Fibroblast of mammary gland (primary cell): ENCODE measurements at places on chromosomes 2 and 18.

DNA sequence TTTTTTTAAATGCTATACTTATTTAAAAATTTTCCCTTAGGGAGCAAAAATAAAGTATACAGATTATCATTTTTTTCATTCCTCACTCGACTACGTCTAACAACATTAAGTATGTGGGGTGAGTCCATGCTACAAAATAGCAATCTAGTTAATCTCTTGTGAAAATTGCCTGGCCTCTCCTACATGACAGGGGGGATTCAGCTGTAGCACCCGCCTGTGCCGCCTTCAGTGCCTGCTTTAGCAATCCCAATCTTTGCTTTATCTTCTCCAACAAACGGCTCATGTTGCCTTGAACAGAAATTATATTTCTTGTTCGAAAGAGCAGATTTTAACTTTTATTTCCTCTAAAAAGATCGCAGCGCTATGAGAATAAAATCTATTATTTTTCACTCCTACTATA, 2.4 kb upstream of the SOX11 start:
- DNase-seq = no peak

- DNase-seq = no peak
Measured at GRCh38 chr18:74377776-74378175, 62.1 kb downstream of the C18orf63 start.

DNA sequence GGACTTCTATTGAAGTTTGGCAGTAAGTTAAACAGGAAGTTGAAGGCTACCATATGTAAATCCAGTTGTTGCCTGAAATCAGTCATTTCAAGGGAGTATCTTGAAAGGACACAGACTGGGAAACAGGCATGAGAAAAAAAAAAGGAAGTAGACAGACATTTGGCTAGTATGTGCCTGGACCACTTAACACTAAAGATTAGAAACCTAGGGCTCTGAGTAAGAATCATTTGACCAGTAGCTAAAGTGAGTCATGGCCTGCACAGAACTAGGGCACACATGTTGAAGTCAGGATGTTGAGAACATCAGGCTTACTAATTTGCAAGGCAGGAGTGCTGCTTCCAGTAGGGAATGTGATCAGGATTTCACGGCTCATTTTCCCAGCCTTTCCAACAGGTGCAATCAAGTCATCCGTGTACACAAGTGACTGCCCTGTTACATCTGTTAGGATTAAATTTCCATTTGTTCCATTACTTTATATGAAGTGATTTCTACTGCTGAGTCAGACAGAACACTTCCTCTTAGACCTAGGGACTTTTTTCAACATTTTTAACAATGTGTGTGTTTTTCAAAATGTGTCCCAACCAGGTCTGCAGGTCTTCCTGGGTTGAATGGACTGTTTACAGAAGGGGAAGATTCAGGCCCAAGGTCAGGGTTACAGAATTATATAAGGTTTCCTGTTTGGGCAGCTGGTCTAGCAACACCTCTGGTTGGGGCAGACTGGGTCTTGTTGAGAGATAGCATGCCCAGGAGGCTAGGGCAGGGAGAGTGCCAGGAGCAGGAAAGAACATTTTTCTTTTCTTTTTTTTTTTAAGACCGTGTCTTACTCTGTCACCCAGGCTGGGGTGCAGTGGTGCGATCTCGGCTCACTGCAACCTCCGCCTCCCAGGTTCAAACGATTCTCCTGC, 145.6 kb downstream of the TGIF1 start:
- peak; percentile 99 for DNase-seq

DNA sequence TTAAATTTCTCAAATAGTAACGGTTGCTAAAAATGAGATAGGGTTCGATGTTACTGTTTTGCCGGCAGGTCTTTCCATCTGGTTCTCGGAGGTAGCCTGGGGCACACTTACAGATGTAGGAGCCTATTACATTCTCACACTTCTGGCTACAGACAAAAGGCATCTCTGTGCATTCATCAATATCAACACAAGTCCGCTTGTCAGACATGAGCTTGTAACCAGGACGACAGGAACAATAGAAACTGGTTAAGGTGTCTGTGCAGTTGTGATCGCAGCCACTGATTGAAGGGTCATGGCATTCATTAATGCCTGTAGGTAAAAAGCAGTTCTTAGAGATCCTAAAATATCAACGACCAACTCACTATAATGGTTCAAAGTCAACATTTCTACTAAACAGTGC, 116.3 kb downstream of the DHRS9 start:
- no peak for DNase-seq

DNA sequence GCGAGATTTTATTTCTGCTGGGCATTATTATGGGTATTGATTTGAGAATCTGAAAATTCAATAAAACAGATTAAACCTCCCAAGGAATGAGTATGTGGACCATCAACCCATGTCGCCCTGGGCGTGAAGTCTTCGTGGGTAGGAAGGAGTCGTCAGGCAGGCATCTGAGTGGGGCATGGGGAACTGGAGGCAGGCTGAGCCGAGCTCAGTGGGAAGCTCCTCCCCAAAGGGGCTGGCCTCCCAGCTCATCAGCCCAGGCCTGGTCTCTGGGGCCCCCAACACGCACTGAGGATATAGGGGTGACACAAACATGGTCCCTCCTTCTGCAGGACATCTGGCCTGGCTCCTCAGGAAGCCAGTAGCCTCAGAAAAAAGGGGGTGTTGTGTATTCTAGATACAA, 265.2 kb downstream of the TFCP2L1 start:
- DNase-seq = no peak

DNA sequence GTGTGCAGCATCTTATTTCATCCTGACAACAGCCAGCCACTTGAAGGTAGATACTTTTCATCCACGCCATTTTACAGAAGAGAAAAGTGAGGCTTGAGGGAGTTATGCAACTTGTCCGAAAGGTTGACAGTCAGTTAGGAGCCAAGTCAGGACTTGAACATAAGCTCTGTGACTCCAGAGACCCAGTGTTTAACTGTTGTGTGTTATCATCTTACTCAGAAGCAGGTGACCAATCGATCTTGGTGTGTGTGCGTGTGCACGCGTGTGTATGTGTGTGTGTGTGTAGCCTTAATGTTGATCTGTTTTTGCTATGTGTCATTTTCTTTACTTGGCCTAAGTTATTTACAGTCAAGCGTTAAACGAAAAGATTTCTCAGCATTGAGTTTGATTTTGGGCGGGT, 22.0 kb downstream of the DRC1 start:
- DNase-seq = no peak

DNA sequence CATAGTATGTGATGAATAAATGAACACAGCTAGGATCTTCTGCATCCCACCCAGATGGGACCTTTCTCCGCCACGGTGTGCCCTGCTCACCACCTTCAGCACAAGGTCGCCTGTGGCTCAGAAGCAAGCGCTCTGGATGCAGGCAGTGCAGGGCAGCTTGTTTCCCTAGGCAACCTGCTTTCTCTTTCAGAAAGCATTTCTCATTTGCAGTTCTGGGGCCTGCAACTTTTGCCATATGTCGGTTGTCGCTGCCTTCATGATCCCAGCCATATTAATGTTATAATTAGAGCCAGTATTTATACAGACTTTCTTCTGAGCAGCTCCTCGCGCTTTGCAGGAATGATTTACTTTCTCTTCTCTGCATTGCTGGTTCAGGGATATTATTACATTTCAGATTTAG, 692.8 kb downstream of the RNF144A start:
- no peak for DNase-seq

DNA sequence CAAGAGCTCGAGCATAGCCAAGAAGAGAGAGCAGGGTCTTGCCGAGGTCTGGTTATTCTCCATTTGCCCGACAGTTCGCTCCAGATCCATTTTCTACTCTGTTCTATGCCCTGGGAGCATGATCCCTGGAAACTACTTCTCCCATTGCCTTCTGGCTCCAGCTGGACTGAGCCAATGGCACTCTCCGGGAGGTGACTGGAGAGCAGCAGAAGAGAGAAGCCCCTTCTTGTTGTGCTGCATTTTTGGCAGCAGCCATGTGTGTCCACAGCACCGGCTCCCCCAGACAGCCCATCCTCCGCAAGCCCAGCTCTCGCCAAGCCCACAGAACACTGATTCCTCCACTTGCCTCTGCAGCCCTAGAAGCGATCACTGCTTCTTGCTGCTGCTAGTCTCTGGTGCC, 345.5 kb downstream of the TNS1 start:
- no peak for DNase-seq

DNA sequence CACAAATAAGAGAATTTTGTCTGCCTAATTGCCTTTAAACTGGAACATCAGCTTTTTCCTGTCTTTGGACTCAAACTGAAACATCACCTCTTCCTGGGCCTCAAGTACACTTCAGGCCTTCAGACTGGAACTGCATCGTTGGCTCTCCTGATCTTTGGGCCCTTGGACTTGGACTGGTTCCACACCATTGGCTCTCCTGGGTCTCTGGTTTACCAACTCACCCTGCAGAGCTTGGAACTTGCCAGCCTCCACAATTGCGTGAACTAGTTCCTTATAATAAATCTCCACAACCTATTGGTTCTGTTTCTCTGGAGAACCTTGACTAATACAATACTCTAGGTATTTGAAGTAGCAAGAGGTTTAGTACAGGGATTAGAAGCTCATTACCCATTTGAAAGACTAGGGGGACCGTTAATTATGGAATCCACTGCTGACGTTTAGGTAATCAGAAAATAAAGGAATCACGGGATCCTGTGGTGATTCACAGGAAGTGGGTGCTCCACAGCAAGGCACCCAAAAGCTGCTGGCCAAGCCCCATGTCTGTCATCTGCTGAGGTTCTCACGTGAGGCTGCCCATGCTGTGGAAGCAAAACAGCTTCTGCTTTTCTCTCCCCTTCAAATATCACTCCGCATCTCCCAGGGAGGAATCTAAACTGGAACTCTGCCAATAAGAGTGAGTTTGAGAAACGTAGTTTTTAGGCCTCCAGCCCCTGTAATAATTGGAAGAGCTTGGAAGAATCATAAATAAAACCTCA, 20.0 kb upstream of the SGPP2 start:
- no peak for DNase-seq

- DNase-seq = no peak
Measured at GRCh38 chr2:120283649-120284048, 31.0 kb downstream of the RALB start.

DNA sequence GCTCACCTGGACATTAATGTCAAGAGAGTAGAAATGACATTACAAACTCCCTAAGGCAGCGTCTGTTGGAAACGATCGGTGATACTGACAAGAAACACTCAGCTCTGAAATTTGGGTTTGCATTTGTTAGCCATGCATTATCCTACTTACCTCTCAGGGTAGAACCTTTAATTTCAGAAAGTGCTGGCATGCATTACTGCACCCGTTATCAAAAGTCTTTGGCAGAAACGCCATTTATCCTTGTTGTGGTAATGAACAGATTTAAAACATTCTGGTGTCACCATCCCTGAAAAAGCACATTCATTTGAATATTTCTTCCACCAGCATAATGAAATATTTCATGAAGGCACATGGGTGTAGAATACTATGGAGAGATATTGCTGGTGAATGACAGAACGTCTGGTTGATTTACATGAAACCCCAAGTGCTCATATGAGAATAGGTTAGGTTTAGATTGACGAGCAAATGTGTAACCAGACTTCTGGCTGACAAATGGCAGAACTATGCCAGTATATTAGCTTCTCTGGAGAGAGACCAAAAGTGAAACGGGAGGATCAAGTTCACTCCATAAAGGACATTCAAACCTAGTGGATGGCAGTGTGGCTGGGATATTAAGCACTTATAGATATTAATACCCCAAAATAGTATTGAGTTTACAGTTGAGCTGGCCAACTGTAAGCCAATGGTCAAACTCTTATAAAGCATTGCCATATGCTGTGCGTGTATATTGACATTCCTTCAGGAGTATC, 53.5 kb upstream of the ITGB6 start:
- no peak for DNase-seq
